Stimulated activated CD4-positive, alpha-beta T cell treated with anti-CD3 and anti-CD28 coated beads, Interleukin-2, amount 100 ng/mL, for 4 hours (primary cell): ENCODE measurements at places on chromosomes 7 and 10.
A peak's percentile ranks its signal among the peaks of the same experiment; 100 is the strongest.

GRCh38 chr10:72037266-72037665, 51.1 kb downstream of the SPOCK2 start:
- DNase-seq, result no peak

DNA sequence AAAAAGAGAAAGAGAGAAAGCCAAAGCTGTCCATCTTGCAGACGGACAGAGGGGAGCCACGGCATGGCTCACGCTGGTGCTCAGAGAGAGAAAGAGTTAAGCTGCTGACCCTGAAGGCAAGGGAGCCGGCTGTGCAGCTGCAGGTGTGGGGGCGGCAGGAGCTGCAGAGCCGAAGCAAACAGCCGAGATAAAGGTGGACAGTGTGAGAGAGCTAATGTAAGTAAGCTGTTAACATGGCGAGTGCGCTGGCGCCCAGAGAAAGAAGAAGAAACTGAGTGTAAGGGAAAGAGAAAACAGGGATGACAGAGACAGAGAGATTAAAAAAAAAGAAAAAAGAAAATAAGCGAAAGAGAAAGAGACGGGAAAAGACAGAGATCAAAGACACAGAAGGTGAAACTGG, 18.2 kb downstream of the COL17A1 start:
- DNase-seq, result no peak

DNA sequence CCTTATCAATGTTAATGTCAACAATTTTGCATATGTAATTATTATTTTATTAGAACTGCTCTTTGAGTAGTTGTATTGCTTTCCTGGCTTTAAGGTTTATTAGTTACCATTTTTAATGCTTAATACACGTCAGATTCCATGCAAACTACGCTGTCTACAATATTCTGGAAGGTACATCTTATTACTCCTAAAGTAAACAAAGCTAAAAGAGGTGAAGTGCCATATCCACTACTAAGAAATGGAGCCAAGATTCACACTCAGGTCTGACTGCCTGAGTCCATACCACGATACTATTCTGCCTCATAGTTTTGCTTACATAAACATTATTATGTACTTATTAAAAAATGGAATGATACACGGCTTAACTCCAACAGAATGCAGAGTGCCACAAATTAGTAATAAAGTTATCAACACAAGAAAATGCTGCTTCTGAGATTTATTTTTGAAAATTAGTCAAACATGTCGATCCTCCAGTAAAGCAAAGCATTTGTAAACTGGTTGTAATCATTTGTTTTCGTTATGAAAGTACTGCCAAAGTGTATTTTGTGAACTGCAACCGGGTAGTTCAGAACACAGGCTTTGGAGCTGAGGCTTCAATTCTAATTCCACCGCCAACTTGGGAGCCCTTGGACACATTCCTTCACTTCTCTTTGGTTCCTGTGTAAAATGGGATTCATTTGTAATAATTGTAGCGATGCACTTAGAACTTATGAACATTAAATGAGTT, 1.1 kb upstream of the DMTF1 start:
- DNase-seq, result no peak

DNA sequence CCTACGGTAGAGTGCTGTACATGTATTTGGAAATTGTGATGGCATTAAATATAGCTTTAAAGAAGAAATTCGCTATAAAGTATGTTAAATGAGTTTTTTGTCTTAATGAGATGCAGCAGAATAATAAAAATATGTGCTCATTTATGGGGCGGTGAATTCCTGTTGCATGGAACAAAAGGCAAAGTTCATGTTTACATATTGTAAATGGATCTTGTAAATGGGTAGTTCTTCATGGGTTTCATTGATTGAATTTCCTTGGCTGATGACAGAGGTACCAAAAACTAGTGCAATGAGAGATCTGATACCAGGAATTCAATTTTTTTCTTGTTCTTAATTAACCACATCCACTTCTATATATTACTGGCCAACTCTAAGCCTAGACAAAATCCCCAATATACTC, 284.2 kb downstream of the SUGCT start:
- DNase-seq, result no peak

DNA sequence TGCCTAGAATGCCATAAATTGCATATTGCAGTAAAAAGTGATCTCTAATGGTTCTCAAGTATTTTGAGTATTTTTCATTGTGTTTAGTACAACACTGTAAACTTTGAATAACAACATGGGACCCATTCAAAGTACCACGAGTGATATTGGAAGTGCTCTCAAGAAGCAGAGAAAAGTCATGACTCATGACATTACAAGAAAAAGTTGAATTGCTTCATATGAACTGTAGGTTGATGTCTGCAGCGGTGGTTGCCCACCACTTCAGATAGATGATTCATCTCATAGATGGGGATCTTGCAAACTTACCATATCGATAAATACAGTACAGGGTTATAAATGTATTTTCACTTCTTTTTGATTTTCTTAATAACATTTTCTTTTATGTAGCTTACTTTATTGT, 33.9 kb downstream of the ENTPD1 start:
- no peak for DNase-seq

DNA sequence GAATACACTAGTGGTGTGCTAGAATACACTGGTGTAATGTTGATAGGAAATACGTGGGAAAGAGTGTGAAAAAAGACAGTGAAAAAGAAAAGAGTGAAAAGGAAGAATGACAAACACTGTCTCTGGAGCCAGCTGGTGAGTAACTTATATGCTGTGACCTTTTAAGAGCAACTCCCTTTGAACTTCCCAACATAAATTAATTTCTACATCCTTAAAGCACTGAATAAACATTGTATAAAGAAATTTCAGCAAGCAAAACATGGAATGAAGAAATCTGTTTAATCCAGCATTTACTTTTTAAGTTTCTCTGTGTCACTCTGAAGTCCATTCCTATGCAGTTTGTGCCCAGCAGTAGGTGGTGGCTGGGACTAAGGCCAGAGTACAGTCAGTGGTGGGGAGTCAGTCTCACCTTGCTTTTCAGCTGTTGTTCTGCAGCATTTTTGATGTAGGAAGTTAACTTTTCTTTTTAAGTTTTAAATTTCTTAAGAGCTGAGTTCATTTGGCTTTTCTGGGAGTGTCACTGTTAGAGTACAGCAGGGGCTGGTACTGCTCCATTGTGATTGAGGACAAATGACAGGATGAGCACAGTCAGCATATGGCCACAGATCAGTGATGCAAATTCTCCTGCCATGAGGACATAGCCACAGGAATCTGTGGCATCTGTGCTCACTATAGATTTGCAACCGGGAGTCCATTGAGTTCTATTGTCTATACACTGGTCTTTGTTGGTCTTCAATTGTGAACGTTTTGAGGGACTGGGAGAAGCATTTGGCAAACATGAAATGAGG, 321.8 kb downstream of the ZNF248 start:
- no peak for DNase-seq

DNA sequence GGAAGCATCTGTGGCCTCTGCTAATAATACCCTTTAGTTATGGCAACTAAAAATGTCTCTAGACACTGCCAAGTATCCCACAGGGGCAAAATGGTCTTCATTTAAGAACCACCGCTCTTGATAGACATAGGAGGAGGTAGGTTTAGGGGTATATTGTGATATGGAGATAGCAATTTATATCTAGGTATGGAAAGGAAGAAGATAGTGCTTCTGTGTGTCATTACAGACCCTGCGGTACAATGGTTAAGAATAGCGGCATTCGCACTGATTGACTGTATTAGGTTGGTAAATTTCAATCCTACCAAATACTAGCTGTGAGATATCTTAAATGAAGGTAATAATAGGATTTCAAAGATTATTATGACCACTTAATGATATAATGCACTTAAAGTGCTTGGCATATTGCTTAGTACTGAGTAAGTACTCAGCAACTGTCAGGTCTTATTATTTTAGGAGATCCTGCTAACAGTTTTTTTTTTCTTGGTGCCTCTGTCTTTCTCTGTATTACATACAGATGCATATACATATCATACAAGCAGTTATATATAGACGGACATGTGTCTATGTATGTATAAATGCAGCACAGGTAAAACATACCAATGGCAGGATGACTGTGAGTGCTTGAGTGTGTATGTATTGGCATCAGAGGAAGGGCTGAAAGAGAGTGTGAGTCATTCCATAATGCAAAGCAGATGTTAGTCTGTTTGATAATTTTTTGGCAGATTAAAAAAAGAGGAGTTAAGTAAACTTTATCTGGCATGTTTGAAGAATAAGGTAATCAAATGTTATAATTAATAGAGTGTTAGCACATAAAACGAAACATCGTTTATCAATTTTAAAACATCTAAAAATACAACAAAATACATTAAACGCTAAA, 50.0 kb upstream of the ITGB8 start:
- no peak for DNase-seq

- no peak for DNase-seq
Observed at GRCh38 chr7:50795253-50795652, 12.6 kb upstream of the GRB10 start.

GRCh38 chr10:47151920-47152319, 148.1 kb upstream of the GDF10 start:
- no peak for DNase-seq

- no peak for DNase-seq
Observed at GRCh38 chr10:53209944-53210611, 437.5 kb upstream of the MBL2 start.

- no peak for DNase-seq
Observed at GRCh38 chr7:129110258-129110981, 34.1 kb upstream of the TSPAN33 start.

DNA sequence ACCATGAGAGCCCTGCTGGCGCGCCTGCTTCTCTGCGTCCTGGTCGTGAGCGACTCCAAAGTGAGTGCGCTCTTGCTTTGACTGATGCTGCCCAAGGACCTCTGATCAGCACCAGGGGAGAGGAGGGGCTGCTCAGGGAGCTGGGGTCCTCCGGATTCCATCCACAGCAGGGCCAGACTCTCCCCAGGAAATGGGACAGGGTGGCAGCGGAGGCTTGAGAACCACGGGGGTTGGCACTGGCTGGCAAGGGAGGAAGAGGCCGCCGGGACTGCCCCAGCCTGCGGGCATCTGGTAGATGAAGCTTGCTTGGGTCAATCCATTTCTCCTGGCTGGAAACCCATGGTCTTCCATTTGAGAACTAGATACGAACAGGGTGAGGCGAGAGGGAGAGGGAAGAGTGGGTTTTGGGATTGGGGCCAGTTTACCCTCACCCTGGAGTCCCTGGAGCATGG, 647 bp downstream of the PLAU start:
- no peak for DNase-seq

DNA sequence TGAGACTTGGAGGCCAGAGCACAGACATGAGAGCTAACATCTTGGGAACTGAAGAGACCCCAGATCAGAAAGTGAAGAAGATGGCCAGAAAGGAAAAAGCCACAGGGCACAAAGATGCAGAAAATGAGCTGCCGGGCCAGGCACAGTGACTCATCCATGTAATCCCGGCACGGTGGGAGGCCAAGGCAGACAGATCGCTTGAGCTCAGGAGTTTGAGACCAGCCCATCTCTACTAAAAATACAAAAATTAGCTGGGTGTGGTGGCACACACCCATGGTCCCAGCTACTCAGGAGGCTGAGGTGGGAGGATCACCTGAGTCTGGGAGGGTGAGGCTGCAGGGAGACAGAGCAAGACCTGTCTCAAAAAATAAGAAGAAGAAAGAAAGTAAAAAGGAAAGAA, 81.4 kb upstream of the MGMT start:
- no peak for DNase-seq

- DNase-seq, result peak; percentile 63
Observed at GRCh38 chr7:44914992-44915607, 29.8 kb upstream of the PURB start.

DNA sequence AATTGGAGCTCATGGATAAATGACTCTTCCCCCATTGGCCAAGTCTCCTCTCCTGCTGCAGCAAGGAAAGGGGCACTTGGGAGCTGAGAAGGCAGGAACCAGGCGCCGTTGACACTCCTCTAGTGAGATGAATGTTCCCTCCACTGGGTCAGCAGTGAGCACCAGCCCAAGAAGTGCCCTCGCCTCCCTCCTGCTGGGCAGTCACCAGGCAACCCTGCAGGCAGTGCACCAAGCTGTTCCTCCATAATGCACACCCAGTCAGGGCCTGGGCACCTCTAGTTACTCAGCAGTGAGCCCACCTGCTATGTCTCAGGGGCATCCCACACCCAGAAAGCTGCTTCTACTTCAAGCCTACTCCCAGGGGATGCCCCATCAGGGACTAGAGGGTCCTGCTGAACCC, 84.3 kb downstream of the KCNMA1 start:
- no peak for DNase-seq

GRCh38 chr10:11760861-11761260, 18.7 kb downstream of the ECHDC3 start:
- DNase-seq, result no peak

DNA sequence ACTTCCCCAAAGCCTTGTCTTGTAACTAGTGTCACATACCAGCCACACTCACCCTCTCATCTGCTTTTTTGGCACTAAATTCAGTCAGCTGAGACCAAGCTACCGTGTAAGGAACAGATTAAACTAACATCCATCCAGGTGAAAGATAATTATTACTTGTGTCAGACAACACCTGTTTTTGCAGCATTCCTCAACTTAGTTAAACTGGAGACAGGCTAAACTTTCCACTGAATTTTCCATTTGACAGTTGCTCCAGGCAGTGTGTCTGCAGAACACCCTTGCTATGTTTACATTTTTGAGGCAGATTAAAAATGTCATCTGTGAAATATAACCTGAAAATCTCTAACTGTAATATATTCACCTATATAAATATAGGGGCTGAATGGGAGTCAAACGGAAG, 73.6 kb downstream of the CYP26A1 start:
- DNase-seq, result no peak

- no peak for DNase-seq
Observed at GRCh38 chr7:44307301-44307900, 18.0 kb downstream of the CAMK2B start.

DNA sequence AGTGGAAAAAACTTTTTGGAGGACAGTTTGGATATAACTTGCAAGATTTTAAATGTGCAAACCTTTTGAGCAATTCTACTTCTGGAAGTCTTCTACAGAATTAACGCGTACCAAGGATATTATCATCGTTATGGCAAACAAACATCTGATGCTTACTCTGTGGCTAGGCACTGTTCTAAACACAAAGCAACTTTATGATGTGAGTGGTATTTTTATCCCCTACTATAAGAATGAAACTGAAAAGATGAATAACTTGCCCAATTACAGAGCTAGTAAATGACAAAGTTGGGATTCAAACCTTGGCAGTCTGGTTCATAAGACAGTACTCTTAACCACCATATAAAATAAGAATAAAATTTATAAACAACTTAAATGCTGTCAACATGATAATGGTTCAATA, 15.8 kb downstream of the ASZ1 start:
- DNase-seq, result no peak

GRCh38 chr10:101888251-101888949, 44.8 kb upstream of the KCNIP2 start:
- no peak for DNase-seq

DNA sequence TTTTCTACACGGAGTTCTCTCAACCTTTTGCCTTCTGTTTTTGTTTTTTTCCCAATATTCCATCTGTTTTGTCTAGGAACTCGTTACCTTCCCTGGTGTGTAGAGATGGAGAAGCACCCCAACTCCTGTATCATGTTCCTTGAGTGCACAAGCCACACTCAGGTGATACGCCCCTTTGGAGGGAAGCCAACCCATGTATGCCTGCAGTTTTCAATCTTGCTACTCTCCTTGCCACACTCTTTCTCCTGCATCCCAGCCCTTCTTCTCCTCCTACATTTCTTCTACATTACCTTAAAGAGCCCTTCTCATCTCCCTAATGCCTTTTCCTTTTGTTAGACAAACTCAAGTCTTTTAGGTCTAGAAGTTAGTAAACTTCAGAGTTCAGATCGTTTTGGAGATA, 10.2 kb upstream of the SP4 start:
- no peak for DNase-seq
